CD4-positive, CD25-positive, alpha-beta regulatory T cell (primary cell): ENCODE measurements at places on chromosomes 1 and 21.

GRCh38 chr1:88219521-88219920 is 464.6 kb upstream of the PKN2 start:
- DNase-seq, result no peak

DNA sequence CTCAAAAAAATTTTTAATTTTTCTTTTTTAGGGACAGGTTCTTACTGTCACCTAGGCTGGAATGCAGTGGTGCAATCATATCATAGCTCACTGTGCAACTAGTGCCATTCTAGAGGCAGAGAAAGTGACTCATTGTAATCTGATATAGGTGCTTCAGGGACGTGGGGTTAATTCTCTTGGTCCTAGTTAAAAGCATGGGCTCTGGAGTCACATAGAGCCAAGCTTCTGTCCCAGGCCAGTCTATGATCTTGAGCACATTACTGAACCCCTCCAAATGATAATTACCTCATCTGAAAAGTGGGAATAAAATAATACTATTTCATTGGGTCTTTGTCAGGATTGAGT is 1.1 kb upstream of the ADIPOR1 start:
- DNase-seq, result no peak

DNA sequence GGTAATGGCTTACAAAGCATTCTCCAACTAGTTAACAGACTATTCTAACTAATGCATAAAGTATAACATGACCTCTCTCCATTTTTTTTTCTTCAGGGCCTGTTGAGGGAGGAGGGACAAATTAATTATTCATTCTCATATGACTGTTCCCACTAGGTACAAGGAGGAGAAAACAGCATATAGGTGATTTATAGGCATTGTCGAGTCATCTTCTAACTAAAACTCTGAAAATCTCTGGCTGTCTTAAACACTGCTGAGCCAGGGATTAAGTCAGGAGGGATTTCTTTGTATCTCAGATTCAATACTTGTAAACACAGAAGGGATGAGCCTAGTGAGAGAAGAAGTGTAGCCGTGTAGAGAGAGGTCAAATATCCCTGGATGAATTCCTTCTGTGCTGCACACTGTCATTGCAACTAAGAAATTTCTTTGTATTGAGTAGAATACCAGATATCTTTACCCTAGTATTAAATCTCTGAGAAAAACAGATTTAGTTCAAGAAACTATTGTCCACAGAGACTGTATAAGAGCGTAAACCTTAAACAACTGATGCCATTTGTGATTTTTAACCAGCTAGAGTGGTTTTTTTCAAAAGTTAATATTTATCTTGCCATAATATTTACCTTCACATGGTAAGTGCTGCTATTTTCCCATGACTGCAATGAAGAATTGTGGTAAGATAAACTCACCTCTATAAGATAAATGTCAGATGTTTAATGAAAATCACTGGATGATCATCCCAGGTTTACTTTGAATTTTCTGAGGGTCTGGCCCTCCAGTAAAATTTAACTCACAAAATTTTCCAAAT is 465.3 kb downstream of the RWDD3 start:
- DNase-seq, result no peak

DNA sequence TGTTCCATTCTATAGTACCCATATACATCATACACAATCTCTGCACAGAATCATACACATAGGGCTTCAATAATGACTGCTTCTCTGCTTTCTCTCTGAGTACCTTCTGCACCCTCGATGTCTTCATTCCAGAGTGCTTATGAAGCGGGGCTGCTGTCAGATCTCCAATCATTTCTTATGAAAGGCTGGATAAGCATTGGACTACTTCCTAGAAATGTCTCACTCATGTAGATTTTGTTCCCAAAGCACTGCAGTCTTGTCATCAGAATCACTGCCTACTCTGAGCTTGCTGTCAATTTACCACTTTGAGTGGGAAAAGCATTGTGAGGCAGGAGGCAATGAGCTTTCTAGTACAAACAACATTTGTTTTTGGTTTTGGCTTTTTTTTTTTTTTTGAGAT is 179.0 kb downstream of the SLC35F3 start:
- no peak for DNase-seq

- no peak for DNase-seq
Measured at GRCh38 chr1:66396212-66396890, 137.6 kb upstream of the SGIP1 start.

DNA sequence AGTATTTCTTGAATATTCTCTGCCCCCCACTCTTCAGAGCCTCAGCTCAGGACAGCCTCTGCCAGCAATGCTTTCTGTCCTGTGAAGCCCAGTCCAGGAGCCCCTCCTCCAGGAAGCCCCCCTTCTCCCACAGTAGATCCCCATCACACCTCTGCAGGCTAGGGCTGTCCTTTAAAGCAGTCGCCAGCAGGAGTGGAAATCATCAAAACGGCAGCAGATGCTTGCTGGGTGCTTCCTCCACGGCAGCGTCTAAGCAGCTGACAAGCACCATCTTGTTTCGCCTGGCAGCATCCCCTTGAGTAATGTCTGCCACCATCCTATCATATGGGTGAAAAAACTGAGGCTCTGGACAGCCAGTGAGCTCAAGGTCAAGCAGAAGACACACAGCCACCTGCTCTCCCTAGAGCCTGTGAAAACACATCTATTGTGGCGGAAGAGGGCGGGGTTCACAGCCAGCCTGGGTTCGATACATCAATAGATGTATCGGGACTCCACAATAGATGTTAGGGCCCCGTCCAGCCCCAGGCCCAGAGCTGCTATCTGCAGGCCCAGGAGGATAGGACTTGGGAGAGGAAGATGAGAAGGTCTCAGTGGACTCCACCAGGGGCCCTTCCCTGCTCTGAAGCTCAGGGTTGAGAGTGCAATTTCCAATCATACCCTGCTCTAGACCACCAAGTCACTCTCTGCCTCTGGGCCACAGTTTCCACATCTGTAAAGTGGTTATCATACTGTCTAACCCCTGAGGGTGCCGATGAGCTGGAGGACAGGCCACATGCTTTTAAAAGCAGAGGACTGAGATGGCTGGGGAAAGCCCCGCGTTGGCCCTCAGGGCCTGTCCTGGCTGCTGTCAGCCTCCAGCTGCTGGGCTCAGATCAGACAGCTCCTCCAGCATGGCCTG is 17.5 kb downstream of the RUNX3 start:
- DNase-seq, result no peak

GRCh38 chr1:89068291-89068690 is 3.3 kb upstream of the GBP1 start:
- DNase-seq, result no peak

DNA sequence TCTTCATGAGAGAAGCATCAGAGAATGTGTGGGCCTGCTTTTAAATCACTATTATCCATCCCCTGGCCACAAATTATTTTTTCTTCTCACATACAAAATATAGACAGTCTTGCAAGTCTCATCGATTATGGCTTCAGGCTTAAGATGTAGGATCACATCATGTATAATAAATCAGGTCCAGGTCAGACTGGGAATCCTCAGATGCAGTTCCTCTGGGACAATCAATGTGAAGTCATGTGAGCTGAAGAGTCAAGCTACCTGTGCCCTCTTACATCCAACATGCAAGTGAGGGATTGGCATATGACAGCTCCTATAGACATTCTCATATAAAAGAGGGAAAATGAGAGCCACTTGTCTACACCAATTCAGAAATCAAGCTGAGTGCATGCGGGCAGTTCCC is 631.8 kb downstream of the PTPRU start:
- DNase-seq, result no peak
